Gastrocnemius medialis (tissue), 4 donors: ENCODE measurements at places on chromosomes 2 and 18. TPM values are rescaled to one million over a fixed set of nuclear protein-coding genes. Genes with fewer than 3 reads are reported as not detected.

DNA sequence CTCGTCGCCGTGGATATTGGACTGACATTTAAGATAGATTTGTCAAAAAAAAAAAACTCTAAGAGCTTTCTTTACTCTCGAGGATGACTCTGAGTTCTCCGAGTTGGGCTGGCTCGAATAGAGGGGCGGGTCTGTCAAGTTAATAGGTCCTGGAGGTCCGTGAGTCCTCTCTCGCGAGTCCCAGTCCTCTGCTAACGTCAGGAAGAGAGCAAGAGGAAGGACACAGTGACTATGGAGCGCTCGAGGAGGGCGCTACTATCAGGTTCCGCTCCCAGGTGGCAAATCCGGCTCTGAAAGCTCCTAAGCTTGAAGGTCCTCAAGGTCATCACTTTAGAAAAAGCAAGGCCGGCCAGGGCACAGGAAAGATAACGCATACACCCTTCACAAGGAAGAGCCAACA, 404 bp upstream of the AKAIN1 start:
- H3K4me3 ChIP-seq: no peak overlapping the region
- H3K36me3 ChIP-seq: no peaks in the 10 kb centered on the region
- no peaks in the 10 kb centered on the region for H3K4me1 ChIP-seq
- H3K27ac ChIP-seq: no peak overlapping the region
- H3K27me3 ChIP-seq: peaks cover 53% of the 10 kb centered on the region

DNA sequence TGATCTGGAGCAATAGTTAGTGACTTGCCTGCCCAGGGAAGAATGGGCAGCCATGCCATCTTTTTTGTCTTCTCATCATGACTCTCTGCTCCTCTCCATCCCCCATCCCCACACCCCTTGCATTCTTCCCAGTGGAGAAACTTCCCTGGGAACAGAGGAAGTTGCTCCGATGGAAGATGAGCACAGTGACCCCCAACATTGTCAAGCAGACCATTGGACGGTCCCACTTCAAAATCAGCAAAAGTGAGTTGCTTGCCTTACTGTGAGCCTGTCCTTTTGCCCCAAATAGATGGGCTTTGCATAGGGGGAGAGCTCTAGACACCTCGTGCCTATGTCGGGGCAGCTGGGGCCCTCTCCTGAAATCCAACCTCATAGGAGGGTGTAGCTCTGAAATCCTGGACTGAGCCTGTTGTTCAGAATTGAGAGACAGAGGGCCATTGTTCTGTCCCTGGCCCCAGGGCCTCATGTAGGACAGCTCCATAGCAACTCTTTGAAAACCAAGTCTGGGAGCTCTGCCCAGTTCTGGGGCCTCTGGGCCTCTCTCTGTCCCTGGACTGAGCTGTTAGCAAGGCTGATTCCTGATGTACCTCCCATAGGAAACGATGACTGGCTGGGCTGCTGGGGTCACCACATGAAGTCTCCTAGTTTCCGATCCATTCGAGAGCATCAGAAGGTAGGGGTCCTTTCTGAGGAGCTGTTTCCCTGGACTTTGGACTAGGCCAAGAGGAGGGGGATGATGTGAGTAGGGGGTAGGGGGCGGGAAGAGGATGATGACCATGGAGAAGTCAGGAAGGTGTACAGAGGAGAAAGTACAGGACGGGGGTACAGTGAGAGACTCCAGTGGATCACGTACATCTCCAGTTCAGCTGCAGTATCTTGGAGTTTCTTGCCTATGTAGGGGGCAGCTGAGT, 35.2 kb downstream of the TTLL4 start:
- no peak for DNase-seq
- H3K36me3 ChIP-seq: no peaks in the 10 kb centered on the region
- no peaks in the 10 kb centered on the region for H3K27me3 ChIP-seq
- no peak overlapping the region for H3K27ac ChIP-seq
- H3K4me3 ChIP-seq: no peak overlapping the region

DNA sequence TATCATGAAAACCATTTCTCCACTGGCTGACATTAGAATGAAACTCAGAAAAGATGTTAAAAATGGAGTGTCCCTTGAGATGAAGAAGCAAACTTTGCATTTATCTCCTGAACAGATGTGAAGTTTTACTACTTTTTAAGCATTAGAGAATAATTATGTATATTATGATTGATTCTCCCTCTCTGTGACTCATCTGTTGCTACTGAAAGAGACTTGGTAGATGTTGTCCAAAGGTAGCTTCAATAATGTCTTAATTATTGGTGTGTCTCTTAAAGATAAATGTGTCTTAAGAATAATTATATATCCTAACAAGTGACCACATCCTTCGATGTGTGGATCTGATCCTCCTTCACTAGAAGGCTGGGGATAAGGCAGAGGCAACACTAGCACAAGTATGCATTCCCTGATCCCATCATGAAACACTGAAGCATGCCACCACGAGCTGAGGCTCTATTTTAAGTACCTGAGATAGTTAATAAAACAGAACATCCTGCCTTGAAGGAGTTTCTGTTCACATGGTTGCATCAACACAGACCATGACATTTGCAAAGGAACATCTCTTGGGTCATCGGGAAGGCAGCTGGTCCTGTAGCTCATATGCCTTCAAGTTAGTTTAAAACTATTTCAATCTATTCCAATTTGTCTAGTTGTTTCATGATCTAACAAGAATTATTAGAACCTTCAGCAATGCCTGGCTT, 15.5 kb downstream of the RND3 start:
- peaks cover 3% of the 10 kb centered on the region for H3K36me3 ChIP-seq
- no peaks in the 10 kb centered on the region for H3K27me3 ChIP-seq
- H3K4me3 ChIP-seq: no peak overlapping the region
- DNase-seq: no peak
- H3K4me1 ChIP-seq: peaks cover 13% of the 10 kb centered on the region

The LRRC30 gene
- total RNA-seq: 6.2 TPM

The SERPINB13 gene
- not detected for total RNA-seq

GRCh38 chr2:43034242-43034619, 192.2 kb downstream of the ZFP36L2 start:
- no peaks in the 10 kb centered on the region for H3K36me3 ChIP-seq
- peaks cover 8% of the 10 kb centered on the region for H3K4me1 ChIP-seq
- DNase-seq: no peak

DNA sequence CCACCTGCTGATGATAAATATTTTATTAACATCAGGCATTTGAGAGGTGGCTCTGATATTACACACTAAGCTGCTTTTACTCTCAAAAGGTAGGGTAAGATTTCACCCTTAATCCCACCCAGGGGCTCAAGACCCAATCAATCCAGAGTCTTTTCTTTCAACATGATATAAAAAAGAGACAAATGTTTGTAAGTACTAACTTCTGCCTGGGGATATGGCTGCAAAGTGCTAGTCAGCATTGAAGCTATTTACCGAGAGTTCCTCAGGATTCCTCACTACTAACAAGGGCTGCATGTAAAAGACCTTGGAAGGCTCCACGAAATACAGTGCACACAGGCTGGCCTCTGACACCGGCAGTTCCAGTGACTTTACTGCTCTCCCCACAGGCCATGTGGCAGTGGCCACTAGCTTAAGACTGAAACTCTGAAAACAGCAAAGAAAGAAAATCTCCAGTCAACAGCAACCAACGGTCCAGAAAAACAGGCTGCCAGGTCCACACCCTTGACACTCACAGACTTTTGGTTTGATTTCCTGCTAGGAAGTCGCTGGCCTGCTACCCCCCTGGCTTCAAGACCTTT, 11.2 kb downstream of the MREG start:
- H3K4me3 ChIP-seq: no peak overlapping the region
- H3K36me3 ChIP-seq: no peaks in the 10 kb centered on the region
- no peaks in the 10 kb centered on the region for H3K4me1 ChIP-seq
- H3K27me3 ChIP-seq: no peaks in the 10 kb centered on the region
- no peak for DNase-seq

- H3K4me1 ChIP-seq: no peaks in the 10 kb centered on the region
- H3K36me3 ChIP-seq: no peaks in the 10 kb centered on the region
- H3K27me3 ChIP-seq: no peaks in the 10 kb centered on the region
- no peak overlapping the region for H3K4me3 ChIP-seq
- H3K27ac ChIP-seq: no peak overlapping the region
Observed at GRCh38 chr18:8450898-8451665, 158.2 kb upstream of the RAB12 start.

The ALPI gene
- not detected for total RNA-seq

DNA sequence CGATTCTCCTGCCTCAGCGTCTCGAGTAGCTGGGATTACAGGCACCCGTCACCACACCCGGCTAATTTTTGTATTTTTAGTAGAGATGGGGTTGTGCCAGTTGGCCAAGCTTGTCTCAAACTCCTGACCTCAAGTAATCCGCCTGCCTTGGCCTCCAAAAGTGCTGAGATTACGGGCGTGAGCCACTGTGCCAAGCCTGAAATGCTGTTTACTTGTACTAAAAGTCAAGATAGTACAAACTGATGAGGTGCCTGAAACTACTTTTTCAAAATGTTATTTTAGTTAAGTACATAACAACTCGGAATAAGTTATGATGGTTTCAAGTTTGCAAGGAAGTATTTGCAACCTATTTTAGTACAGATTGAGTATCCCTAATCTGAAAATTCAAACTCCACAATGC, 85.7 kb downstream of the CEP192 start:
- no peak overlapping the region for H3K27ac ChIP-seq
- no peaks in the 10 kb centered on the region for H3K27me3 ChIP-seq
- no peaks in the 10 kb centered on the region for H3K4me1 ChIP-seq
- H3K36me3 ChIP-seq: peaks cover 45% of the 10 kb centered on the region
- peak; percentile 51 for DNase-seq

GRCh38 chr2:180196419-180196977, 189.4 kb upstream of the CWC22 start:
- H3K4me1 ChIP-seq: no peaks in the 10 kb centered on the region
- no peak for DNase-seq
- no peak overlapping the region for H3K27ac ChIP-seq
- H3K36me3 ChIP-seq: no peaks in the 10 kb centered on the region
- H3K4me3 ChIP-seq: no peak overlapping the region
- H3K27me3 ChIP-seq: no peaks in the 10 kb centered on the region

GRCh38 chr2:63834401-63834800, 7.3 kb upstream of the UGP2 start:
- H3K36me3 ChIP-seq: no peaks in the 10 kb centered on the region
- no peak overlapping the region for H3K4me3 ChIP-seq
- DNase-seq: no peak

- H3K4me1 ChIP-seq: no peaks in the 10 kb centered on the region
- no peaks in the 10 kb centered on the region for H3K36me3 ChIP-seq
- no peak for DNase-seq
- no peak overlapping the region for H3K27ac ChIP-seq
Observed at GRCh38 chr2:15963977-15964670, 23.8 kb downstream of the MYCN start.
